ENCODE measurements at places on chromosomes 2 and 18.

GRCh38 chr2:198905881-198906612 is 551.7 kb downstream of the SATB2 start:
- no peak for DNase-seq

DNA sequence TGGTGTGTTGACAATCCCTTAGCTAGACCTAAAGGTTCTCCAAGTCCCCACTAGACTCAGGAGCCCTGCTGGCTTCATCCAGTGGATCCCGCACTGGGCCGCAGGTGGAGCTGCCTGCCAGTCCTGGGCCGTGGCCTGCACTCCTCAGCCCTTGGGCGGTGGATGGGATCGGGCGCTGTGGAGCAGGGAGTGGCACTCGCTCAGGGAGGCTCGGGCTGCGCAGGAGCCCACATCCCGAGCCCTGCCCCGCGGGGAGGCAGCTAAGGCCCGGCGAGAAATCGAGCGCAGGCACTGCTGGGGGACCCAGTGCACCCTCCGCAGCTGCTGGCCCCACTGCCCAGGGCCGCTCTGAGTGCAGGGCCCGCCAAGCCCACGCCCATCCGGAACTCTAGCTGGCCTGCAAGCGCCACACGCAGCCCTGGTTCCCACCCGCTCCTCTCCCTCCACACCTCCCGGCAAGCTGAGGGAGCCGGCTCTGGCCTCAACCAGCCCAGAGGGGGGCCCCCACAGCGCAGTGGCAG is 20.8 kb upstream of the ROCK1 start:
- DNase-seq = no peak

- DNase-seq = peak; percentile 38
Observed at GRCh38 chr2:127701651-127702394, 526 bp downstream of the SFT2D3 start.

DNA sequence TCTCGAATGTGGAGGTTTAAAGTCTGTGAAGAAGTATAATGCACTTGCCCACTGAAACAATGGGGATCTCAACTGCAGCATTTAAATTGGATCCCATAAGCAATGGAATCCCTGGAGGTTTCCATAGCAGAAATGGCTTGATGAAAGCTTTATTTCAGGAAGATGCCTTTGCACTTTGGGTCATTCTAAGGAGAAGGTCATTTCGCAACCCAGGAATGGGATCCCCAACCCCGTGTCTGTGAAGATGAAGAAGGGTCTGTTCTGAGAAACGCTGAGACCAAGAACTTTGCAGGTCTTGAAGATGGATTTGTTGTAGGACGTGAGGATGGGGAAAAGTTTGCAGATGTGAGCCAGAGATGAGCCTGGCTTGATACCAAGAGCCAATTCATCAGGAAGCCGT is 1.8 kb upstream of the KCNG3 start:
- DNase-seq = no peak

DNA sequence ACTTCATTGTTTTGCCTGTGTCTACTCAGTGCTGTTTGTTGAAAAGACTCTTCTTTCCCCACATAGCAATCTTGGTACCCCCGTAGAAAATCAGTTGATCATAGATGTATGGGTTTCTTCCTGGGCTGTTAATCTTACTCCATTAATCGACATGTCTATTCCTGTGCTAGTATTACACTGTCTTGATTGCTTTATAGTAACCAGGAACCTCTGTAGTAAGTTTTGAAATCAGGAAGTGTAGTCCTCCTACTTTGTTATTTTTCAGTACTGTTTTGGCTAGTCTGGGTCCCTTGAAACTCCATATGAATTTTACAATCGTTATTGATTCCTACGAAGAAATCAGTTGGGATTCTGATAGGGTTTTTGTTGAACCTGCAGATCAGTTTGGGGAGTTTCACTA is 78.8 kb upstream of the FAM136A start:
- no peak for DNase-seq

- no peak for DNase-seq
Observed at GRCh38 chr2:3571284-3571683, 3.8 kb upstream of the RPS7 start.
